ENCODE measurements at places on chromosomes 2 and 18.

DNA sequence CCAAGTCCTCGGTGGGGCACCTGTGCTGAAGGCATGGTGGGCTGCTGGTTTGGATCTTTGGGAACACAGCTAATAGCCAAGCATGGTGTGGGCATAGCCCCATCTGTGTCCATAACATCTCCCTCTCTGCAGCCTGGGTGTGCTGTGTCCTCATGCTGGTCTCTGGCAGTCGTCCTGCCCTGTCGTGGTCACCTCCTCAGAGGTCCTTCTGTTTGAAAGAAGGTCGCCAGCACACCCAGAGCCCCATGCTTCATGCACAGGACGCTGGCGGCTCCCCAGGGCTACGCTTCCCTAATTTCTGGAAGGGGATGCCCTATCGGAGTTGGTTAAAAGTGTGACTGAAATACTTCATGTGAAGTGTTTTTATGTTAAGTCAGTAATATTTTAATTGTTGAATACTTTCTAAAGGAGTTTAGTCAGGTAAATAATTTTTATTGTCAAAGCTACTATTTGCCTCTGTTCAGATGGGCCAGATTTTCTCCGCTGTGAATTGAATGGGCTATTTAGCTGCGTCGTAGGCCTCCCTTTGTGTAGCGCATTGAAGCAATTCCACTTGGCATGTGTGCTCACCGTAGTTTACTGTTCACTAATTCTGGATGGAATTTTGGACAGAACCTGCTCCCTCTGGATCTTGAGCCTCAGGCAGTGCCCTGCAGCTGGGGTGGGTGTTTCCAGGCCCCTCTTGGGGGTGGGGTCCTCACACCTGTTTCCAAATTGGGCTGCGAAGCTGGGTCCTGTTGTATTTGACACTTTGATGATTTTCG is 81.9 kb downstream of the WDSUB1 start:
- no peak for DNase-seq

DNA sequence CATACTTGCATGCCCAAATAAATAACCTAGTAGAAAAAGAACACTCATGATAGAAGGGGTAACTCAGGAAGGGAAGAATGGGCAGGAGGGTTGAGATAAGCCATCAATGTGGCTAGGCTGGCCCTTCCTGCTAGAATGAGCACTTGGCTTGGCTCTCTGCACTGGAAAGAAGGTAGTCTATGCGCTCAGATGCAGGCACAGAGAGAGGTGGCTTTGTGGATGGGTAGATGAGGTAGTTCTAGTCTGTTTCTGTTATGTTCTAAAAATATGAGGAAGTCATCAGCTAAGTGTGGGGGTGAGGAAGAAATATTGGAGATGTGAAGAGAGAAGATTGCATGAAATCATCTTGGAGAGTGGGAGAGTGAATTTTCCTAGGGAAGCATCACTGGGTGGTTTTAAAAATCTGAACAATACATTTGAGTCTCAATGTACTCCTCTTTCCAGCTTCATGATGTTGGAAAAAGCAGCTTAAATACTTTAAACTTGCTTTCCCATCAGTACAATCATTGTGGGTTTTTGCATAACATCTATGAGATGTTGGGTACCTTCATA is 357.1 kb downstream of the CNTNAP5 start:
- no peak for DNase-seq

GRCh38 chr2:235537186-235537585 is 43.3 kb downstream of the AGAP1 start:
- no peak for DNase-seq

- DNase-seq: no peak
Measured at GRCh38 chr18:6537475-6537874, 122.8 kb upstream of the L3MBTL4 start.

- no peak for DNase-seq
Measured at GRCh38 chr18:47331026-47331425, 79.6 kb upstream of the SKOR2 start.

DNA sequence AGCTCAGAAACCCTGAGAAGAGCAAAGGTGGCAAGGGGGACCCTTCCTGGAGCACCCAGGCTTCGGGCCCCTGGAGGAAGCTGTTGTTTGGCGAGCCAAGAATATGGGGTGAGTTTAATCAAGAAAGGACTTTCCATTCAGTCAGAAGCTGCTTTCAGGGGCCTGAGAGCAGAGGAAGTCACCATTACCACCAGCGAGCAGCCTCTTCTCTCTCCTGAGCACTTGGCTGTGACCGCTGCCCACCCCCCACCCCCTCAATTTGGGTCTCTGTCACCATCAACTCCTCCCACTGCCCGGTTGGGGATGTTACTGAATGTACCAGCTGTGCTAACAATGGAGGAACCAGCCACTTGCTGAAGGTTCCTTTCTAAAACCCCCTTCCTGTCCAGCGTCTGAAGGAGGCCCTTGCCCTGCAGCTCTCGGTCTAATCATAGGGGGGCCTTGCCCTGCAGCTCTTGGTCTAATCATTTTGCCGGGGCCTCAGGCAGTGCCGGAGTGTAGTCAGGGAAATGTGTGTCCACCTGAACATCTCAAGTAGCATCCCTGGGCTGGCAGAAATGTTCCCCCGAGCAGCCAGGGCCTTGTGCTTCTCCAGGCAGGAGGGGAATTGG is 943 bp downstream of the INPP5D start:
- DNase-seq: no peak

- no peak for DNase-seq
Measured at GRCh38 chr2:19677825-19678518, 223.8 kb downstream of the TTC32 start.

- DNase-seq: no peak
Measured at GRCh38 chr2:37920570-37920969, 4.5 kb upstream of the RMDN2 start.

DNA sequence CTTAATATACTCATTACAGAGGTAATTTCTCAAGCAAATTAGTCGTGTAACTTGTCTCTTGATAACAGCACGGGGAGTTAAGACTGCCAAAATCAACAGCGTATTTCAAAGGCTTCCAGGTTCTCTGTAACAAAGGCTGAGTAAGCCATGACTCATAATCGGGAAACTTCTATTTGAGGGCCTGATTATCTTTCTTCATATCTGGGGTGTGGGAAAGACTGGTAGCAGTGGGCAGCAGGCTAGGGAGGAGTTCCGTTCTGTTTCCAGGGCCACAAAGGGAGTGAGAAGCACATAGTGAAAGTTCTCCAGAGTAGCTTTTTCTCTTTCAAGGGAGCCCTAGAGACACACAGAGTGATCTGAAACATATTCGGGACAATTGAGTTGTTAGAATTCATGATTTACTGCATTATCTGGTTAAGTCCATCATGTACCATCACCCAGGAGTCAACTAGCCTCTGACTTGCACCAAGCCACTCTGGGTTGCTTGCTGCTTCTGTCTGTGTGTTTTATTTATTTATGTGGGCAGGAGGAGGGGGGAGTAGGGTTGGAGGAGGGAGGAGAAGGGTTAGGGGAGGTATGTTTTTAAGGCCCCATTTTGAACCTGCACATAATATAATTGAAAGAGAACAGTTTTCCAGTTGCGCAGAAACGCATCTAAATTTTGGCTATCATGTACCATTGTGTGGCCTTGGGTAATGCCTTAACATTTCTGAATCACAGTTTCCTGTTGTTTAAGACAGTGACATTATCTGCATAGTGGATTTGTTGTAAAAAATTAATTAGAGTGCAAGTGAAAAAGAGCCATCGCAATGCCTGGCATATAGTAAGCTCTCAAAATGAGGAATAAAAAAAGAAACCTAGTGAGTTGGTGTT is 80.5 kb upstream of the ITPRID2 start:
- no peak for DNase-seq

- no peak for DNase-seq
Measured at GRCh38 chr2:161983331-161983651, 90.7 kb downstream of the DPP4 start.

All from central memory CD8-positive, alpha-beta T cell (primary cell).